Stimulated activated CD4-positive, alpha-beta T cell treated with anti-CD3 and anti-CD28 coated beads, Interleukin-4, amount 100 ng/mL, for 24 hours (primary cell): ENCODE measurements at places on chromosomes 2 and 18.

DNA sequence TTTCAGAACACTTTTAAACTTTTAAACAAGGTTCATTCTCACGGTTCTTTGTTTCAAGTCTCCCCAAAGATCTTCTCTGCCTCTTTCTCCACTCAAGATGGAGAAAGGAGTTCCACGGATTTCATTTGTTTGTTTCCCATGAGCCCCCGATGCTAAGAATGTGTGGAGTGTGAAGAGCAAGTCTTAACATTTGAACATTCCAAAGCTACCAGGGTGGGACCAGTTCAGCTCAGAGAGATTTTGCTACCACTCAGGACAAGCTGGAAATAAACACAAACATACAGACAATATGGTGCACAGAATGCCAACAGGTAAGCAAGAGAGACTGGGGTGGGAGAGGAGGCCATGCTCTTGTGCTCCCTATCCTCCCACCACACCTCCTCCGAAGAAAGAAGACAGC, 56.7 kb downstream of the SPRED2 start:
- DNase-seq: no peak

DNA sequence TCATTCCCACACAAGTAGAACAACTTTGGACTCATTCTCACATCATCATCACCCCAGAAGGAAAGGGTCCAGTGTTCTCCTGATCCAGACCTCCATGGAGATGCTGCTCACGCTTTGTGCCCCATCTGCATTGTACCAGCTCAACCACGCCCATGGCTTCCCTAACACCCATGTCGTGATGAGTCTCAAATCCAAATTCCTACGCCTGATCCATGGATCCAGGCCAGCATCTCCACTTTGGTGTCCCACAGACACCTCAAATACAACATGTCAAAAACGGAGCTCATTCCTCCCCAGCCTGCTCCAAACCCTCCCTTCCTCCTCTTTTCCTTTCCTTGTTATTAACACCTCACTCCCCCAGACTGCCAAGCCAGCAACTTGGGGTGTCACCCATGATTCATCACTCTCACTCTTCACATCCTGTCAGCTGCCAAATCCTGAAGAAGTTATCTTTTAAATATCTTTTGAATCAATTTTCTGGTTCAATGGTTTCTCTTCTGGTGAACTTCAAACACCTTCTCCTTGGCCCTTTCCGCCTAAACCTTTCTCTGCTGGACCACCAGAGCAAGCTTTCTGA, 30.2 kb upstream of the FAM124B start:
- DNase-seq: no peak

DNA sequence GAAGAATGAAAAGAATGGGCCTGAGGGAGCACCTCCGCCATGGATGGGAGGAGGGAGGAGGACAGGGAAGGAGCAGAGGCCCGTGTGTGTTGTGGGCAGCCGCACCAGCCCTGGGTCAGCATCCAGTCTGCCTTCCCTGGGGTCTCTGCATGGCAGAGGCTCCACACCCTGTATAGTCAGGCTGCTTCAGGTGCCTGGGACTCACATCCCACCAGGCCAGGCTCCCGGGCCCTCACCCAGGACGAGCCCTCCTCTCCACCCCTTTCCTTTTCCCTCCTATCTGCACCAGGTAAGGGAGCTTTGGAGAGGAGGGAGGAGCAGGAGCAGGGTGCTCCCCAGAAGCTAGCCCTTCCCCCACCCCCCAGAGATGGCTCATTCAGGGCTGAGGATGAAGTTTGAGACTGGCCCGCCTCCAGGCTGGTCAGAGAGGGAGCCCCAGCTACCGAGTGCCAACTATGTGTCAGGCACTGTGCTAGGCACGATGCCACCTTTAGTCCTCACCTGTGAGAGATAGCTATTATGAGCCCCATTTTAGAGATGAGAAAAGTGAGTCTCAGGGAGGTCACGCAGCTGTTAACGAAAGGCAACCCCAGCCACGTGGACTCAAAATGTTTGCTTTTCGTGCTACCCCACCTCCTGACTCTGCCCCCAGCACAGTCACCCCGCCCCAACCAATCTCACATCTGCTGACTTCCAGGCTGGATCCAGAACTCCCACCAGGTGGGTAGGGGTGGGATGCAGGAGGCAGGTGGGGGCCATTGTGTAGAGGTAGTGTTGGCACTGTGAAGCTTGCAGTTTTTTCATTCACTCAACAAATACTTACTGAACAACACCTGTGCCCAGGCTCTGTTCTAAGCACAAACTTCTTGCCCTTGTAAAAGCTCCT, 242.1 kb downstream of the DYSF start:
- no peak for DNase-seq

DNA sequence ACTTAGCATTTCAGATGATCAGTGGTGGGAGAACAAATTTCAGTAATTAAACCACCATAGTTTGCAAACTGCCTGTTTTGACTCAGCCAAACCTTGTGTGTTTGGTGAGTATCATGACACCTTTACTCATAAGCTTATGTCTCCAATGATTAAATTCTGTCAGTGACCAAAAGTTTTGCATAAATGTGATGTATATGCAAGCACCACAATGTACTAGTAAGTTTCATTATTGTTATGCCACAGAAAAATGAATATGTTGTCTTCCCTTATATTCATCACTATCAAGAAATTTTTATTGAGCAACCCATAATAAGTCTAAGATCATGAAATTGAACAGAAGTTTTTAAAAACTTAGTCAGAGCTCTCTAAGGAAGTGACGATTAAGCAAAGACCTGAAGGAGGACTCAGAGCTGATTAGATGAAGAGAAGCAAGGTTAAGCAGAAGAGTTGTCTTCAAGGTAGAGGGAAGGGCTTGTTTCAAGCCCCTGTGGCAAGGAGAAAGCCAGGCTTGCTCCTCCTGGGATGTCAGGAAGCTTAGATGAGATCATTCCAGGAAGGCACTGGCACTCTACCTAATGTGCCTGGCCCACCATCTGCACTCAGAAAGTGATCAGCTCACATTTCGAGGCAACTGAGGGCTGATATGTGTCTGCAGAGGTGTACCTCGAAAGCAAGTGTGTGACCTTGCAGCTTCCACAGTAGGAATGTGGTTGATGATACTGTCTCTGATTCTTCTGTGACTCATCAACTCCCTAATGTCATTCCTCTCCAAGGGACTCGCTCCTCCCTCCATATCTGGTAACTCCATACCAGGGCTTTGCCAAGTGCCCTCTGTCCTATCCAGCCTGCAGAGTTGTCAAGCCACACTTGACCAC, 54.7 kb downstream of the KCTD18 start:
- no peak for DNase-seq

DNA sequence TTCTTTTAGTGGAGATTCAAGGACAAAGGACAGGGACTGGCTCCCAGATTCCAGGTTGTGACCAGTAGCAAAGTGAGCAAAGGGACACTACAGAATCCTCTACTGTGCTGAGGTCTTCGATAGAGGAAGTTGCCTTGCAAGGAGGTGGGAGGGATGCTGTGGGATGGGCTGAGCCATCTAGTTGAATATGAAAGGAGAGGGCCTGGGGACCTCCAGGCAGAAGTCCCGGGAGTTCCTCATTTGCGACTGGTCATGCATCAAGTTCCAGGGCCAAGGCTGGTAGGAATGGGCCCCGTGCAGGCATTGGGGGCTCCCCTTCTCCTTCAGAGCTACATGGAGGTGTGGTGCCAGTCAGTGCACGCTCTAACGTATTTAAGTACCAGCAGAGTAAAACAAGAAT, 12.6 kb upstream of the PROM2 start:
- no peak for DNase-seq

GRCh38 chr18:49716035-49716434, 97.3 kb downstream of the ACAA2 start:
- no peak for DNase-seq

DNA sequence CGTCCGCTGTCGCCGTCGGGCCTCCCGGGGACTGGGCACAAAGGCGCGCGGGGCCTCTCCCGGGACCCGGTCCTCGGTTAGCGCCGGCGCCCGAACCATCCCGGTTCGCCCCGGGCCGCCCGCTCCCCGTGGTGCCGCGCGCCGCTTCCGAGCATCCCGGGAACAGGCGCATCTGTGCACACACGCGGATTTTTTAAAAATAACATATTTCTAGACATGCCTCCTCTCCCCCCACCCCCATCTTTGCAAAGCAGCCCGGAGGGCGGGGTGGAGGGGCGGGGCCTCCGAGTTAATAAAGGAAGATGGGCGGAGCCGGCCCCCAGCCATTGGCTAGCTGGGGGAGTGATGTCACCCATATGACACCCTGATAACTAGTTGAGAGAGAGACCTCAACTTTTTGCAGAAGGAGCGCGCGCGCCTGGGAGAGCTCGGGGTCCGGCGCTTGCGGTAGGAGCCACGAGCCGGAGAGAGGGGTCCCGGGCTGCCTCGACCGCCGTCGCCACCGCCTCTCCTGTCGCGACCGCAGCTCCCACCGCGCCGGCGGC, at the start of gene SOX11:
Gene SOX11 (plus strand): TSS at position 400 of the 545 bp plus-strand sequence. CDS start 338 bp downstream, outside the sequence.
- DNase-seq: no peak

DNA sequence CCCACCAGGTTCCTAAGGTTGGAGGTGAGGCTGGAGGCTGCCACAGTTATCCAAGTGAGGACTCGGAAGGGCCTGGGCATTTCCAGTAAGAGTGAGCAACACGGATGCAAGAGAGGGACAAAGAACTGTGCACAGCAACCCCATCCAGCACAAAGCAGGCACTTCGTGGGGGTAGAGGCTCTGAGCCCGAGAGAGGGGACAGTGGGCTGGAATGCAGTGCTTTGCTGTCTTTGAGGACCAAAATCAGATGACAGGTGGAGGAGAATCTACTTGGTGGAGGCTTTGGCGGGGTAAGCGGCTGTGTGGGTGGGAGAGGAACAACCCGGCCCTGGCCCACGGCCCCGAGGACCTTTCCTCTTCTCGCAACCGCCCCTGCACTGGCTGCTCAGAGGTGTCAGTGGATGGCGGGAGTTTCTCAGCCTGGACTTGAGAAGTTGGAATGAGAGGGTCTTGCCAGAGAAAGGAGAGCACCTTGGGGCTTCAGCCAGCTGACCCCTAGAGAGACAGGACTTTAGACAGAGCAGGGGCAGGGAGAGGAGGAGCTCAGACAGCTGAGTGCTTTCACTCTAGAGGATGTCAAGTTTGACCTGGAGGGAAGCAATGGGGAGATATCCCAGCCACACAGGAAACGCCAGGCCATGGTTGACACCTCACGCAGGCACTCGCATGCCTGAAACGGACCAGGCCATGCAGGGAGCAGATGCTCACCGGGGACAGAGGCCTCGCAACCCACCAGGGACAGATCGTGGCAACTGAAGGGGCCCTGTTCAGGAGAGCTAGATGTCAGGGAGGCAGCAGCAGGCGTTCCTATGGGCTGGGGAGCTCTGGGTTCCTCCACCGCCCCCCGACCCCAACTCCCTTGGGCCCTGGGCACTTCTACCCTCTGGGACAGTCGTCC, 11.6 kb downstream of the RAMP1 start:
- no peak for DNase-seq

DNA sequence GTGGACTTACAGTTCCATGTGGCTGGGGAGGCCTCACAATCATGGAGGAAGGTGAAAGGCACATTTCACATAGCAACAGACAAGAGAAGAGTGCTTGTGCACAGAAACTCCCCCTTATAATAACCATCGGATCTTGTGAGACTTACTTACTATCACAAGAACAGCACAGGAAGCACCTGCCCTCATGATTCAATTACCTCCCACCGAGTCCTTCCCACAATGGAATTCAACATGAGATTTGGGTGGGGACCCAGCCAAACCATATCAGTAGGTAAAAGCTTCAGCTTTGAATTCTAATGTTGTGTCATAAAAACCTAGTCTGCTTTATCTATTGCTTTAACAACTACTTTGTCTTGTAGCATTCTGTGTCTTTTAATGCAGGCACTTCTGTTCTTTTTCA, 140.4 kb upstream of the PIK3C3 start:
- DNase-seq: no peak

GRCh38 chr18:23194997-23195957, 60.0 kb downstream of the CABLES1 start:
- no peak for DNase-seq

DNA sequence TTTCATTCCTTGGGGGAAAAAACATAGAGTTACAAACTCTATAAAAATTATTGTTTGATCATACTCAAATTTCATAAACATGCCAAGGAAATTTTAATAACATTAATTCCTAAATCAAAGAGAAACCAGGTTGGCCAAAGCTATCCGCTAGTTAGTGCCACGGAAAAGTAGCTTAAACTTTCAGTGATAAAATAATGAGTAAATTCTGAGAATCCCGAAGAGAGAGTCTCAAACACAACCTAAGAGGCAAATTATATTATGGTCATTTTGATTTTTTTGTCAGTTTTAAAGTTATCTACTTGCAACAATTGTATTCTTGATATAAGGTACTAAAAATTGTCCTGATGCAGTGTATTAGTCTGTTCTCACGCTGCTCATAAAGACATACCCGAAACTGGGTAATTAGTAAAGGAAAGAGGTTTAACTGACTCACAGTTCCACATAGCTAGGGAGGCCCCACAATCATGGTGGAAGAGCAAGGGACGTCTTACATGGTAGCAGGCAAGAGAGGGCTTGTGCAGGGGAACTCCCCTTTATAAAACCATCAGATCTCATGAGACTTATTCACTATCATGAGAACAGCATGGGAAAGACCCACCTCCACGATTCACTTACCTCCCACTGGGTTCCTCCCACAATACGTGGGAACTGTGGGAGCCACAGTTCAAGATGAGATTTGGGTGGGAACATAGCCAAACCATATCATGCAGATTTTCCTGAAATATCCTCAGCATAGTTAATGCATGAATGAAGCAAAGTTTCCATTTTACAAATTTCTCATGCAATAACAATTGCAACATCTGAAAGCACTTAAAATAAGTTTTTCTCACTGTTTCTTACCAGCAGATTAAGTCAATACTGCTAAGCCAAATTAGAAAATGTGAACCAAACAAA, 205.9 kb upstream of the STK17B start:
- peak; percentile 58 for DNase-seq

- DNase-seq: no peak
Observed at GRCh38 chr2:102032368-102033030, 40.7 kb downstream of the IL1R2 start.
